ENCODE measurements at places on chromosomes 7 and 10. TPM values are rescaled to one million over a fixed set of nuclear protein-coding genes. Genes with fewer than 3 reads are reported as not detected.

The PRR15 gene
- total RNA-seq, result not detected

The TUBAL3 gene
- total RNA-seq, result not detected

The CYP2W1 gene
- total RNA-seq, result not detected

The KLLN gene
- 0.63 TPM for total RNA-seq

The FGL2 gene
- 0.63 TPM for total RNA-seq
